Ovary (tissue), 10 donors: ENCODE measurements at places on chromosomes 4 and X. TPM values are rescaled to one million over a fixed set of nuclear protein-coding genes. Genes with fewer than 3 reads are reported as not detected.

DNA sequence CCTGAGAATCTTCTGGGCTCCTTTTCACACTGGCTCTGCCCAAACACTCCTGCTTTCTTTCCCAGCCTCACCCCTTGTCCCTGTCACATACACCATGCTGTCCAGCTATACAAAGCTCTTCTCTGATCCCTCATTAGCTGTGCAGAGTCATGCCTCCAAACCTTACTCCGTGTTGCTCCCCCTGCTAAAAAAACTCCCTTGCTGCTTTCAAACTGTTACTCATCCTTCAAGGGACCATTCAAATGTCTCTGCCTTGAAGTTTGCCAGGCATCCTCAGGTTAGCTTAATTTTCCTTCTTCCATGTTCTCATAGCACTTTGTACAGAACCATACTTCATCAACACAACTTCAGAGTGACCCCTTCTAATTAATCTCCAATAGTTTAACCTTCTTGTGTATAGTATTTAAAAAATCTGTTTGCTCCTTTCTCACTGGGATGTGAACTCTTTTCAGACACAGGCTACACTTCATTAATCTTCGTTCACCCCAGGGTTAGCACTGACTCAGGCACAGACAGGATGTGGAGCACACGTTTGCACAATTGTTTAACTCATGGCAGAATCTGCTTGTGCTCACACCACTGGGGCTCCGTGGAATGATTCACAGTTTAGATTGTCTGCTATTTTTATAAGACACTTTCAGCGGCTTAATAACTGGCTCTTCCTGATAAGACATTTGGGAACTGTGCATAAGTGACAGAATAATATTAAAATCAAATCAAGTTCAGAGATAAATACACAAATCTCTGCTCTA, 21.4 kb upstream of the SEL1L3 start:
- DNase-seq = no peak

Gene SLC2A9
- polyA plus RNA-seq = 2.5 TPM

Gene RRAGB
- 26.3 TPM for polyA plus RNA-seq

Gene NHS
- 4.7 TPM for polyA plus RNA-seq

Gene FAM133A
- 0.40 TPM for polyA plus RNA-seq

GRCh38 chrX:112874175-112874574, 33.5 kb upstream of the AMOT start:
- DNase-seq = no peak

- no peak for DNase-seq
These were observed 15.3 kb upstream of the TASL start for GRCh38 chrX:30592831-30593230.

DNA sequence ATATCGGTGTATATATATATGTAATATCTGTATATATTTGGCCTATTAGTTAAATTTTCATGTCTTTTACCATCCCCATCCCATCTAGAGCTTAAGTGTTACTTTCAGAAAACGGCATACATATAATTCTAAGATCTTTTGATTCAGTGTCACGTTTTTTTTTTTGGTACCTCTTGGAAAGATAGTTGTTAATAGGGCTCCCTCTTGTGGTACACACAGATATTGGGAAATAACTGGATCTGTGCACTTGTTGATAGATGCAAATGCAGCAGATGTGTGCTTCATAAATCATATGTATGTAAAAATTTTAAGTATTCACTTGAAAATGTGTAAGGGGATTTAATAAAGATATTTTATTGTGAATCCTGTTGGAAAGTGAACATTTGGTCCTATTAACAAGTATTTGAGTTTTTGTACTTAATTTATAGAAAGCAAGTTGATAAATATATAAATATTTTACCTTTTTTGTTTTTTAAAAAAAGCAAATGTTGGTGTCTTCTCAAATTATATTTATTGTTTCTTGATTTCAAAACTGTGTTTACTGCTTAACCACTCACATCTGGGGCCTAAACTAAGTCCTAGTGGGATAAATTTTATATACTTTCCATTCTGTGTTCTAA, 74.7 kb downstream of the PAQR3 start:
- no peak for DNase-seq

Gene SMARCA5
- 21.2 TPM for polyA plus RNA-seq

GRCh38 chr4:35038079-35038805, 1206.1 kb downstream of the ARAP2 start:
- DNase-seq = no peak

Gene RBMXL3
- not detected for polyA plus RNA-seq

DNA sequence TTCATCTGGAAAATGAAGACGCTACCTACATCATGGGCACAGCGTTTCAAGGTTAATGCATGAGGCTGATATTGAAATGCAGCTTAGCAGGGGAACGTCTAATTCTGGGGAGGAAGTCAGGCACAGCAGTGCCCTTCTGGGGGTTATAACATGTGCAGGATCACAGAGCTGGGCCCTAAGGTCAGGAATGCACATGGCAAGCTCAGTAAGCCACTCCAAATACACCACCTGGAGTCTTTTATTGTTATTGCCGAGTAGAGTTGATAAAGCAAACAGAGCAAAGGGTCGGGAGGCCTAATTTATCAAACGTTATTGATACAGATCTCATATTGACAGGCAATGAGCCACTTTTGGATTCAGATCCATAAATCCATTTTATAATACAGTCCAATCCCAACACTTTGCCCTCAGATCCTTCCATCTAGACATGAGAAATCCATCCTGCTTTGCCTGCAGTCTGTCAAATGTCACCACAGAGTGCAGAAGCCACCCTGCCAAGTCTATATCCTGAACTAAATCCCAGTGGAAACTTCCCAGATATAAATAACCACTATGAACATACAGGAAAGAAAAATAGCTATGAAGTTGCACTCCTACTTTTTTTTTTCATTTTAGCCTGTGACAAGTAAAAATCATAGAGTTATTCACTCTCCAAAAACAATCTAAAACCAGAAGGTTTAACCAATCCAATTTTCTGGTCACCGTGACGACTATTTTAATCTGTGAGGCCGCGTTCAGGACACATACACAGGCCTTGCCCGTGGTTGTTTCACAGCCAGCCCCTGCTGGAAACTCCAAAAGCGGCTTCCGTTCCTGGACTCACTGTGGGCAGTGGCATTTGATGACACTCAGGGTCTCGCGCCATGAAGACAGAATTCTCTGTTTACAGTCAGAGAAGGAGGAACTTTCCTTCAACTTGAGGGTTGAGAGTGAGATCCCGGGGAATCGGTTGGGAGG, 335.4 kb downstream of the DHX15 start:
- no peak for DNase-seq

Gene TGIF2LX
- polyA plus RNA-seq = not detected

Gene MAGEA1
- not detected for polyA plus RNA-seq

DNA sequence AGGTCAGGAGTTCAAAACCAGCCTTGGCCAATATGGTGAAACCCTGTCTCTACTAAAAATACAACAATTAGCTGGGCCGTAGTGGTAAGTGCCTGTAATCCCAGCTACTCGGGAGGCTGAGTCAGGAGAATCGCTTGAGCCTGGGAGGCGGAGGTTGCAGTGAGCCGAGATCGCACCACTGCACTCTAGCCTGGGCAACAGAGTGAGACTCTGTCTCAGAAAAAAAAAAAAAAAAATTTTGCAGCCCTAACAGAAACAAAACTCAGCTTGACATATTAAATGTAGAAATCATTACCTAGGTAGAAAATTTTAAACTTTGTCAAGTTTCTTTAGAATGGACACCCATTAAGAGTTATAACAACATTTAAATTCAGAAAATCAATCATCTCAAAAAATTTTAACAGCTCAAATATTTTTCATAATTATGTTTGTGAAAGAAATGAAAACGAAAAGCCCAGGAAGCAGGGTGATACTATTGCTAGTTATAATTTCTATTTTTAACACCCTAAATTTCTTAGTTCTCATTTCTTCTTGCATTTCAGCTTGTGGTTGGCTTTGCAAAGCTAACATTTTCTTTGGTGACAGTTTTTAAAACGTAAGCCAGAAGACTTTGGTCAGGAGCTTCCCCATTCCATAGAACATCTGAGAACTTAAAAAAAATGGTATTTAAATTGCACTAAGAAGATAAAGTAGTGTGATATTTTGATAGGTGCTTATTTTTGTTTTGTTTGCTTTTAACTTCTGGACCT, 33.3 kb upstream of the RBBP7 start:
- no peak for DNase-seq

GRCh38 chr4:146182443-146182842, 6.9 kb downstream of the LSM6 start:
- no peak for DNase-seq

- no peak for DNase-seq
These were observed 100.2 kb upstream of the MED14 start for GRCh38 chrX:40835526-40835925.

DNA sequence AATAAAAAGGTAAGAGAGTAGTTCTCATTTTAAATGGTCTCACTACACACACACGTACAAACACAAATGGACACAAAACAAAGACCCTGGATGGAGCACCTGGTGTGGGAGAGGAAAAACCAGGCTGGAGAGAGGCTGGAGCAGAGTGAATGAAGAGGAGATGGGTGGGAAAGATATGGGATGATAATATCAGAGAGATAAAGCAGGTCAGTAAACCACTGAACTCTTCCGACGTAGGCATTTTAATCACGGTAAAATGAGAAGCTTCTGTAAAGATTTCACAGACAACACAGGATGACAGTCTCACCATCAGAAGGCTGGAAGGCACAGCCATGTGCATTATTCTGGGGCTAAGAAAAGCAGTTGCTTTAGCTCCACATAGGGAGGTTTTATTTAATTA, 532.8 kb downstream of the KCNIP4 start:
- DNase-seq = no peak

Gene TEX13D
- polyA plus RNA-seq = not detected

DNA sequence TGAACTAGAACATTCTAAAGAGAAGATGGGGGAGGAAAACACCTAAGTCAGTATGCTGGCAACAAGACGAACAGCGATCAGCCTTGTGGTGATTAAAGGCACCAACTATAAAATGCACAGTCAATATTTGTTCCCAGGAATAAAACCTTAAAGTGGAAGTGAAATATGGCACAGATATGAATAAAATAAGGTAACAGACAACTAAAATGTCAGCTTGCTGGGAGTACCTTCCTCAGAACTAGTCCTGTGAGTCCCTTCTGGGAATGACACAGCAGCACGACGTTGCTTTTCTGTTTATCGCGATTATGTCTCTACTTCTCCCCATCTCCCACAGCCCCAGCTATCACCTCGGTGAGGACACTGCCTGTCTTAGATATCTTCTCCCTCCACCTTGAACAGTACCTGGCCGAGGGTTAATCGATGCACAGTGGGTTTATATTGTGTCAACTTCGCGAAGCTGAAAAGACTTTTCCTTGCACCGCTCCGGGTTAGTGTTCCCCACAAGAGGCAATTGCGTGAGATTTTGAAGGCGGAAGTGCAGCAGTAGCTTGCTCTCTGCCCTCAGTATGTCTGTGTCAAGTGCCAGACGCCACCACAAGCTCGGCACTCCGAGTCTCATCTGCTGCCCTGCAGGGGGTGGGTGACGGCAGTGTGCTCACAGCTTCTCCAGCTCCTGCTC, 17.4 kb downstream of the MTNR1A start:
- DNase-seq = no peak

Gene TXLNG
- 19.7 TPM for polyA plus RNA-seq

DNA sequence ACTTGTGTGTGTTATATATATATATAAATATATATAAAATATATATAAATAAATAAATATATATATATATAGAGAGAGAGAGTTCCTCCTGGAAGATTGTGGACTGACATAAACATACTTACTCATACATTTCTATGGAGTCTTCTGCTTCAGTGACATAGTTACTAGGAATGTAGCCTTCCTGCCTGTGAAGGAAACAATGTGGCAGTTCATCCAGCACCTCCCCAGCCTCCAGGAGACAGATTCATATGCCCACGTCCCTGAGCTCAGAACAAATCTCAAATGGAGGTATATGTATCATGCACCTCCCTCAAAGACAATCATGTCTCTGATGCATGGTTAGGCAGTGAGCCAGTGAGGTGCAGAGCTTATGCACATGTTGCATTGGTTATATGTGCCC, 11.4 kb upstream of the TIMM8A start:
- no peak for DNase-seq

Gene OPHN1
- 2.3 TPM for polyA plus RNA-seq

DNA sequence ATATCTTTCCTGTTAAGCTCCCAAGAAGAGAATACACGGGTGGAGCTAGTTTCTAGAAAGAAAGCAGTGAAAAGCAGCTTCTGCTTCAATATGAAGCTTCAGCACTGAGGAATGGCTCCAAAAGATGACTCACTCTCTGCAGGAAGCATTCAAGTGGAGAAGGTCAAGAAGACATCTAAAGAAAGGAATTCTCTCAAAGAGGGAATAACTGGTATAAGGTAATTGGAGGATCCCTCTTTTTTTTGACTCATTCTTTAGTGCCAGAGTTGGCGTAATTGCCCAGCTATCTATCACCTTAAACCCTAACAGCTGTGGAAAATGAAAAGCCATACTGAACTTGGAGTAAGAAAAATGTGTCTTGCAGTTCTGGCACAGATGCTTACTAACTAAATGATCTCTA, 3.5 kb downstream of the EDA2R start:
- DNase-seq = no peak

DNA sequence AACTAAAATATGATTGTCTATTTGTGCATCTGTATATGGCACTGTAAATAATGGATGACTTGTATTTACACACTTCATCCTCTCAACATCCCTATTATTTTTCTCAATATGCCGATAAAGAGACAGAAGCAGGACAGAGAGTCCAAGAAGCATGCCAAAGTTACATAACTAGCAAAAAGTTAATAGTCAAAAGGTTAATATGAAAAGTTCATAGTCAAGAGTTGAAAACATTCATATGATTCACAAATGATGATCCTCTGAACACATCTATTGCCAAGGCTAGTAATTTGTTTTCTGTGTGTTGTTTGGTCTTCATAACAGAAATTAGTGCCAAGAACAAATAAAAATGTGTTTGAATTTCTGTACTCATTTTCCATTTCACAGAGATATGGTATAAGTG, 231.0 kb downstream of the ADAMTS3 start:
- no peak for DNase-seq

GRCh38 chr4:152394791-152395190, 141.1 kb downstream of the FBXW7 start:
- no peak for DNase-seq

DNA sequence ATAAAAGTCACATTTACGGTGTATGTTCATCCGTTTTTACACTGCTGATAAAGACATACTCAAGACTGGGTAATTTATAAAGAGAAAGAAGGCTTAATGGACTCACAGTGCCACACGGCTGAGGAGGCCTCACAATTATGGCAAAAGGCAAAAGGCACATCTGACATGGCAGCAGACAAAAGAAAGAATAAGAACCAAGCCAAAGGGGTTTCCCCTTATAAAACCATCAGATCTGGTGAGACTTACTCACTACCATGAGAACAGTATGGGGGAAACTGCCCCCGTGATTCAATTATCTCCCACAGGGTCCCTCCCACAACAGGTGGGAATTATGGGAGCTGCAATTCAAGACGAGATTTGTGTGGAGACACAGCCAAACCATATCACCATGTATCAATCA, 7.3 kb upstream of the GUCY1B1 start:
- no peak for DNase-seq

DNA sequence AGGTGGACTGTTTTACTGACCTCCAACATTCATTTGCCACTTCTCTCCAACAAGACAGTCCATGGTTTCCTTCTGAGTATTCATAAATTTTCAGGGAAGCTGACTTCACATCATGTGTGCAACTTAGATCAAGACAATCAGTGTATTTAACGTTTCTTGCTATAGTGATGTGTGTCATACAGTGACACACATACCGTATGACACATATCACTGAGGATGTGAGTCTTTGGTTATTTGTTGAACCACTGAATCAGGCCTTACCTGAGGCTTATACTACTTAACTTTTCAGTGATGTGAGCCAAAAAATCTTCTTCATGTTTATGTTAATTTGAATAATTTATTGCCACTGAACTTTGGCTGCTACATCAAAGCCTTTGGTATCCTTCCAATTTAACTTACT, 166.8 kb downstream of the BMPR1B start:
- DNase-seq = no peak

- no peak for DNase-seq
These were observed 15.1 kb downstream of the XG start for GRCh38 chrX:2766906-2767305.
